ENCODE measurements at places on chromosomes 11 and 22. TPM values are rescaled to one million over a fixed set of nuclear protein-coding genes. Genes with fewer than 3 reads are reported as not detected.

Gene MS4A6A
- not detected for total RNA-seq

Gene C11orf71
- 4.0 TPM for total RNA-seq

Gene PRG3
- not detected for total RNA-seq

Gene SLC39A13
- total RNA-seq = 54.0 TPM

Gene NRXN2
- total RNA-seq = 0.12 TPM

Gene CALCA
- not detected for total RNA-seq

Gene SNX32
- total RNA-seq = 0.07 TPM

Gene OR4A16
- total RNA-seq = not detected

Gene MRGPRX2
- total RNA-seq = not detected

Gene ACRV1
- not detected for total RNA-seq

Gene KRTAP5-8
- total RNA-seq = not detected

Gene RCOR2
- total RNA-seq = 0.55 TPM

Gene POU2AF2
- total RNA-seq = not detected

Gene MUC6
- not detected for total RNA-seq

Gene SLC22A24
- total RNA-seq = not detected

Gene FOLR3
- not detected for total RNA-seq

Gene SERHL2
- total RNA-seq = 0.12 TPM

Gene TMPRSS5
- 0.08 TPM for total RNA-seq

Gene FIBIN
- total RNA-seq = not detected

Gene FAM227A
- total RNA-seq = 0.50 TPM

Gene APOBEC3G
- total RNA-seq = not detected

Gene PKNOX2
- not detected for total RNA-seq

Gene SCARF2
- total RNA-seq = 0.89 TPM

Gene FGF4
- not detected for total RNA-seq

Gene CD6
- total RNA-seq = 0.12 TPM

Gene MCAM
- total RNA-seq = 9.5 TPM

Gene PHETA2
- total RNA-seq = not detected

Gene GVQW3
- 1.1 TPM for total RNA-seq

Gene SPI1
- total RNA-seq = not detected

Gene MUC5AC
- total RNA-seq = 3.8 TPM

Gene ALG12
- total RNA-seq = 7.9 TPM

Gene KRTAP5-11
- total RNA-seq = not detected

Gene ANO1
- total RNA-seq = 1.1 TPM

Gene CARD18
- total RNA-seq = not detected

Gene ZFTA
- total RNA-seq = 6.3 TPM

Gene OR52A1
- total RNA-seq = not detected

Gene TUBA8
- 0.67 TPM for total RNA-seq

Gene RIC3
- 0.95 TPM for total RNA-seq

Gene MALAT1
- total RNA-seq = 39.4 TPM

Gene SPDYC
- not detected for total RNA-seq

Gene APIP
- 23.3 TPM for total RNA-seq

Gene TSPAN18
- total RNA-seq = 2.4 TPM

Gene C11orf91
- total RNA-seq = 0.50 TPM

Gene BSCL2
- 72.4 TPM for total RNA-seq

Gene PGA5
- total RNA-seq = not detected

Gene NXPE2
- total RNA-seq = not detected
